ENCODE measurements at places on chromosomes 16 and 17.

DNA sequence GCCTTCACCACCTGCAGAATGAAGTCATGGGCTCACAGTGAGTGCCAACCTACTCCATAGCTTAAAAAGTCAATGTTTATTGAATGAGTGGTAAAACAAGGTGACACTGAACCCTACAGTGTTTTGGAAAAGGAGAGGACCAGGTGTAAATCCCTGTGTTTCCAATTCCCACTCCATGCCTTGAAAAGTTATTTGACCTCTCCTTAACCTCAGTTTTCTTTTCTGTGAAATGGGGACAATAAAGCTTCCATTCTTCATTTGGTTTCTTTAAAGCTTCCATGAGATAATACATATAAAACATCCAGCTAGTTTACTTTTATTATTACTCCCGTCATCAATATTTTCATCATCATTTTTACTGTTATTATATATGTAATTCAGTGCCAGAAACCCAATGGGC lies 48.0 kb upstream of the ACSM2B start:
- no peak for DNase-seq

- DNase-seq: no peak
Measured at GRCh38 chr17:7719661-7720060, 2.1 kb downstream of the DNAH2 start.

- DNase-seq: no peak
Measured at GRCh38 chr16:23914946-23915530, 79.3 kb downstream of the PRKCB start.

DNA sequence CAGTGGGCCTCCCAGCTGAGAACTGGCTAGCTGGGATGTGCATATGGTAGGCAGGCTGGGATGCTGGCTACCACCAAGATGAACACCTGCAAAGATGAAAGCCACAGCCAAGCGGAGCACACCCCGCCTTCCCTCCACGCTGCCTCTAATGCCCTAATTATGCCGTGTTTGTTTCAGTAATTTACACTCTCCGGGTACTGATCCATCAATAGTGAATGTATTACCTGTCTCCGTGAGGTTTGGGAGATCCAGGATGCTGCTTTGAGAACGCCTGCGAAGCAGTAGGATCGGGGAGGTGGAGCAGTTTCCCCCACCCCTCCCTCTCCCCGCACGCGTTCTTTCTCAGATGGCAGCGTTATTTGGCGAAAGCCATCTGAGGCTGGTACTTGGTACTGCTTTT lies 28.9 kb upstream of the GSE1 start:
- DNase-seq: no peak

GRCh38 chr17:80303824-80304223 lies 43.2 kb downstream of the RNF213 start:
- DNase-seq: no peak

DNA sequence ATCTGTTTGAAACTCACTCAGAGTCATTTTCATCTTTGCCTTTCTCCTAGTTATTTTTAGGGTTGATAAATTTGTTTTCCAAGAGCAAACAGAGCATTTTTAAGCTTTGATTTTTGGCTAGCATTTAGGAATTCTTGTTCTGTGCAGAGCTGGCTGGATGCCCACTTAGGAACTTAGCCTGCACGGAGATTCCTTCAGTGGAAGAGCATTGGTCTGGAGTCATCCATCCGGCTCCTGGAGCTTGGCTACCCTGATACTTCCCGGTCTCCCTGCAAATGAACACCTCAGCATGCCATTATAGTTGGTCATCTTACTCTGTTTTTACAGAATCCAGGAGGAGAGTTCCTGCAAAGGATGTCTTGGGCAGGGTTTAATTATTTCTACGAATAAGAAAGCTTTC lies 57.1 kb downstream of the SPECC1 start:
- peak; percentile 89 for DNase-seq

GRCh38 chr17:50596191-50597037 lies 35.9 kb downstream of the CACNA1G start:
- no peak for DNase-seq

GRCh38 chr17:59154292-59154720 lies 680 bp downstream of the SKA2 start:
- peak; percentile 67 for DNase-seq

Data from epithelial cell of esophagus (primary cell).